ENCODE measurements at places on chromosomes 13 and 19.

DNA sequence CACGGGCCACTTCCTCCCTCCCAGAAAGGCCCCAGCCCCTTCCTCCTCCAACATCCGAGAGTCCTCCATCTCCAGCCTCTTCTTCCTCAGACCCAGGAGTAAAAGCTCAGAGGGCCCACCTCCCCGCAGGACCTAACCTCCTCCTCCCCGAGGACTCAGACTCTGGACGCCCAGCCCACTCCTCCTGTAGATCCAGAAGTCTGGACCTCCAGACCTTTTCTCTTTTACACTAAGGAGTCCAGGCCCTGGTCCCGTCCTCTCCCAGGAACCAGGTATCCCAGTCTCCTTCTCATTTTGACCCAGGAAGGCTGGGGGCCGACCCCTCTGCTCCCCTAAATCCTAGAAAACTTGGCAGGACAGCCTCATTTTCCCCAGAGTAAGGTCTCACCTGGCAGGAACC, 1.9 kb upstream of the KLK8 start:
- DNase-seq: no peak

- no peak for DNase-seq
Observed at GRCh38 chr19:15378534-15379082, 979 bp downstream of the AKAP8 start.

GRCh38 chr13:42211704-42212464, 60.1 kb upstream of the AKAP11 start:
- no peak for DNase-seq

GRCh38 chr19:12629215-12629614, 18.5 kb downstream of the ZNF791 start:
- no peak for DNase-seq

DNA sequence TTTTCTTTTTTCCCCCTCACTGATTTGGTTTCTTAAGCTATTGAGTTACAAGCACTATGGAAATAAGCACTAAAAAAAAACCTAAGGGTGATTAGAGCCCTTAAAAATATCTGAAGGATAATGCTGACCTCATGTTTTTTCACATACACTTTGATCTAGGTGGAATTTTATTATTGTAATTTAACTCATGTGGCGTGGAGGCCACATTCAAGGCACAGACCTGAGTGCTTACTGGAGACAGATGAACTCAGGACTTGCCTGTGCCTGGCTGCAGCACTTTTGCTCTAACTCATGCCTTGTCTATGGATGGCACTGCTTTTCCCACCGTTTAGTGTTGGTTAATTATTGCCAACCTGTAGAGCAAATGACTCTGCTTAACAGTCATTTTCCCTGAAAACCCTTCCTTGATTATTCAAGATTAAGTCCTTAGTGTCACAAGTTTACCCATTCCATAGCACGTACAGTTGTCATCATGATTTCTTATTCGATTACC, 541.4 kb downstream of the GPC6 start:
- DNase-seq: no peak

DNA sequence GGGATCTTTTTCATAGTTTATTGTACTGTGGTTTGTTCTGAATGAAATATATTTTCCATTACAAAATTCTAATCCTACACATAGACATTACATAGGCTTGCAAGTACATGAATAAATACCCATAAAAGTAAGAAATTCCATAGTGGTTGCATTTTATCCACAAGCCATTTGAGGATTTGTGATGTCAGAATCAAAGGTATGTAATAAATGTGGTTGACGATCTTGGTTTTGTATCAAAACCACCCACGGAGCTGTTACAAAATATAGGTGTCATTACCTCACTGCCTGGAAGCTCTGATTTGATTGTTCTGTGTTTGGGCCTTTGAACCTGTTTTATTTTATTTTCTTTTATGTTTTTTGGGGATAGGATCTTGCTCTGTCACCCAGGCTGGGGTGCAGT, 125.1 kb downstream of the NALCN start:
- no peak for DNase-seq

DNA sequence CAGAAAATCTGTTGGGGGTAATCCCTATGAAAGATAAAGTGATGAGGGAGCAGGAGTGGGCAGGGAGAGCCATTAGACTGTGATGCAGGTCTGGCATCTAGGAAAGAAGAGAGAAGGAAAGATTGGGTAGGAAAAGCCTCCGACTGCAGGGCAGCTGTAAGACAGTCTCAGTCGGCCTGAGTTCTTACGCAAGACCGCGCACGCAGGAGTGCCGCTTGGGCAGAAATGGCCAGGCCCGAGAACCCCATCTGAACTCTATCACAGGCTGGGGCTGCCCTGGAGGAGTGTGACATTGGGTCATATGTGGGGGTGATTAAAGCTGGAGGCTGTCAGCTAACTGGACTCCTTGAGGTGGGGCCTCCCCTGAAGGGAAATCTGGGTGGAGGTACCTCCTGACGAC, 13.9 kb upstream of the FBXL3 start:
- DNase-seq: no peak

- DNase-seq: no peak
Observed at GRCh38 chr13:98892077-98892476, 85.8 kb downstream of the DOCK9 start.

DNA sequence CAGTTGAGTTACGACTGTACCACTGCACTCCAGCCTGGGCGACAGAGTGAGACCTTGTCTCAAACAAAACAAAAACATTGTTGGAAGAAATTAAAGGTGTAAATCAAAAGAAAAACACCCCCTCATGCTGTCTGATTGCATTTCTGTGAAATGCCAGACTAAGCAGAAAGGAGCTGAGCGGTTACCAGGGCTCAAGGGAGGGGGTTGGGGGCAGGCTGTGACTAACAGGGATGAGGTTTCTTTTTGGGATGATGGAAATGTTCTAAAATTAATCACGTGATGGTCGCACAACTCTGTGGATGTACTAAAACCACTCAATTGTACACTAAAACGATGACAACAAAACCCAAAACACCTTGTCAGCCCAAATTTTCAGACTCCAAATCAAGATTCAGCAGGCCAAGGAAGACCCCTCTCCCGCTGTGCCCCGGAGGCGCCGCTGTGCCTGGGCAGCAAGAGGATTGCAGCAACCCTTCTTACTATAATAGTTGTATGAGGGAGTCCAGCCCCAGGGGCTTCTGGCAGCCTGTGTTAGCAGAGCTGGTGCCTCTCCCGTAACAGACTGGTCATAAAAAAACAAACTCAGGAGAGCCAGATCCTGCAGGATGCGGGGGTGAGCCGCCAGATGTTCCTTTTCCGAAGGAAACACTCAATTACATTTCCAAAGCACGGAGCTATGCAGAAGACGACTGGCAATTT, 20.9 kb downstream of the CAPS start:
- DNase-seq: no peak

DNA sequence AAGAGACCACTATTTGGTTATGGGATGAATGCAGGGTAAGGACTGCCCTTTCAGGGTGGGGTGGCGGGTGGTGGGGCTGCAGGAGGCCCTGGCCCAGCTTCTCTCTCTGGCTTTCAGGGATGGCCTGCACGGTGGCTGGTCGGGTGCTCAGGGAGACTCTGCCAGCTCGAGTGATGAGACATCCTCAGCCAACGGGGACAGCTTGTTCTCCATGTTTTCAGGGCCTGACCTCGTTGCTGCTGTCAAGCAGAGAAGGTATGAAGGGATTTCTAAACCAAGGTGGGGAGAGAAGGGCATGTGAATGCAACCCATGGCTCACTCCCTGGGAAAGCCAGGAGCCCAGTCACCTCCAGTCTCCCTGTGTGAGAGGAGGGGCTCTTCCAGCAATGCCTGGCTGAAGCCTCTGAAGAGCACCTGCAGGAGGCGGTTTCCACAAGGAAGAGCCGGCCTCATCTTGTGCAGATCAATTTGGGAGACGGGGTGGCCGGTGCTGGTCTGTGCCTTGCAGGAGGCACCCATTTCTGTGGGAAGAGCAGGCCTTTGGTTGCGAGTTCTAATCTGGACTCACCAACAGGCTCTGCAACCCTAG, 16.0 kb upstream of the GPI start:
- no peak for DNase-seq

DNA sequence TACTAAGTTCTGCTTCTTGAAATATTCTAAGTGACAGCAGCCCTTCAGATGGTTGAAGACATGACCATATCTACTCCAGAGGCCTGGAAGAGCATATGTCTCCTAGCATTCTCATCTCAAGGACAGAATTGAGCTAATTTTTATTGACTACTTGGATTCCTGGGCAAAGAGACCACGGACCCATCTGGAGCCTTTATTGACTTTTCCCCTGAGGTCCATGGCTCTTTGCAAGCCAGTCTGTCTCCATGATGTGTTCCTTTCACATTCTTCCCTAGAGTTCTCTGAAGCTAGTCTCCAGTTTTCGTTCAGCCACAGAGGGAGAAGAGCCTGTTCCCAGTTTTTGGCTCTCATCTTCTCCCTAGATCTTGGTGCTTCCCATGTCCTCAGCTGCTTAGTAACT, 202.7 kb downstream of the PCCA start:
- DNase-seq: no peak

DNA sequence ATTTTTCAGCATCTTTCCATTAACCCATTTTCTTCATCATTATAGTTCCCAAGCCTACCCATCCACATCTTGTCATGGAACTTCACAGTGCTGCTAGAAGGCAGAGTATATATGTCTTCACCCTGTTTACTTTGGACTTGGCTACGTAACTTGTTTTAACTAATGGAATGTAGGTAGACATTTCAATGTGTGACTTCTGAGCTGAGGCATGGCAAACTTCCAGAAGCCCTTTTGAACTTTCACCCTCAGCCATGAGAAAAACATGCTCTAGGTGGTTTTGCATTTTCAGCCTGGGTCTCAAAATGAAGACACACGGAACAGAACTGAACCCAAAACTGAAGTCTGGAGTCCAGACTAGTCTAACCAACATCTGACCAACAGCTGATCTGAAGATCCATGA, 3.2 kb downstream of the TEX30 start:
- no peak for DNase-seq

- no peak for DNase-seq
Observed at GRCh38 chr13:50928102-50928501, 18.5 kb downstream of the RNASEH2B start.

DNA sequence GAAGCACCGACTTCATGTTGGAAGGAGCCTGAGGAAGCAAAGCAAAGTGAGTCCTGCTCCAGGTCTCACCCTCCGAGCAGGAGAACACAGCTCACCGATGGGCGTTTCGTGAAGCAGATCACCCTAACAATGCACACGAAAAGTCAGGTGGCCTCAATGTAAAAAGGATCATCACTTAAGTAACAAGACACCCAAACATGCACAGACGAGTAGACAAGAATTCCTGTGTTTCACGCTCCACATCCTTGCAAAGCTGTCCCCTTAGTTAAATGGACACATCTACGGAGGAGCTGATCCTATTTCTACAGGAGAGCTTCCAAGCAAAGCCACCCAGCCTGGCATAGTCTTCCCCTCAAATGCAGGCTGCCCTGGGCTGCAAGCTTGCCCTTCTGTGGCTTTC, 66.2 kb downstream of the SLC15A1 start:
- DNase-seq: no peak

DNA sequence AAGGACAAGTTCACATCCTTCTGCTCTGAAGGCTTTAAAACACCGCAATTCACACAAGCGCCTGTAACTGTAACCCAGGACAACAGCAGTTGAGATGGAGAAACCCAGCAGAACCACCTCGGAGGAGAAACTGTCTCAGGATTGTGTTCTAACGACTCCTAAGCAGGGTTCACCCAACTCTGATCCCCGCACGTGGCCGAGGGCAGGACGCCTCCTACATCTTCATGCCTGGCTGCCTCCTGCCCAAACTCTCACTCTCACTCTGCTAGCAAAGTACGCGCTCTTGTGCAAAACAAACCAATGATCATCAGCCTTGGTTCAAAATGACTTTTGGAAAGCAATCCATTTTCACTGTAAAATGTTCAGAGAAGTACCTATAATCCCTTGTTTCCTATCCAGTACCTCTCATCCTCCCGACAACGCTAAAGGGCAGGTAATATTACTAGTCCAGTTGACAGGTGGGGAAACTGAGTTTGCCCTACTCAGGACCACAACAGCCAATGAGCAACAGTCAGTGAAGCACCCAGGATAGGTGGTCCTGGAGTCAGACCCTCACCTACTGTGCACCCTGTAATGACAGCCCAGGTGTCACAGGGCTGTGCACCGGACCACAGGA, 25.6 kb downstream of the EPS15L1 start:
- no peak for DNase-seq

DNA sequence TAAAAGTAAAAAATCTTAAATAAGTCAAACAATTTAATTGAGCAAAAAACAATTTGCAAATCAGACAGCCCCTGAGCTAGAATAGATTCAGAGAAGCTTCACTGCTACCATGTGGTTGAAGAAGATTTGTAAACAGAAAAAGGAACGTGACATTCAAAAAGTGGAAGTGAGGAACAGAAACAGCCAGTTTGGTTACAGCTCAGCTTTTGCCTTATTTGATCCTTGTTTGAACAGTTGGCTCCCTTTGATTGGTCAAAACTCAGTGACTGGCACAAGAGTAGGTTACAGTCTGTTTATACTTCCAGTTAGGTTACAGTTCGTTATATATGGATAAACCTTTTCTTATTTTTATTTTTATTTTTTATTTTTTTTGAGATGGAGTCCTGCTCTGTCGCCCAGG, 5.8 kb downstream of the ZNF221 start:
- DNase-seq: no peak

- DNase-seq: no peak
Observed at GRCh38 chr13:94369972-94370436, 109.5 kb downstream of the DCT start.

- no peak for DNase-seq
Observed at GRCh38 chr13:71626421-71627117, 240.4 kb downstream of the DACH1 start.

DNA sequence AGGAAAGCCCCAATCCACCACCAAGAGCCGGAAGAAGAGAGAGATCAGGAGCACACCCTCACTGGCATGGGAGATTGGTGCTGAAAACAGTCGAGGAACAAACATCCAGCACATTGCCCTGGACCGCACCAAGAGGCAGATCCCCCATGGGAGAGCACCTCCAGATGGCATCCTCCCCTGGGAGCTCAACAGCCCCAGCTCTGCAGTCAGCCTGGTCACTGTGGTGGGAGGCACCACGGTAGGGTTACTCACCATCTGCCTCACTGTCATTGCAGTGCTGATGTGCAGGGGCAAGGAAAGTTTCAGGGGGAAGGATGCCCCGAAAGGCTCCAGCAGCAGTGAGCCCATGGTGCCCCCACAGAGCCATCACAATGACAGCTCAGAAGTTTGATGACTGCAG, 110.2 kb downstream of the STOML3 start:
- DNase-seq: no peak

DNA sequence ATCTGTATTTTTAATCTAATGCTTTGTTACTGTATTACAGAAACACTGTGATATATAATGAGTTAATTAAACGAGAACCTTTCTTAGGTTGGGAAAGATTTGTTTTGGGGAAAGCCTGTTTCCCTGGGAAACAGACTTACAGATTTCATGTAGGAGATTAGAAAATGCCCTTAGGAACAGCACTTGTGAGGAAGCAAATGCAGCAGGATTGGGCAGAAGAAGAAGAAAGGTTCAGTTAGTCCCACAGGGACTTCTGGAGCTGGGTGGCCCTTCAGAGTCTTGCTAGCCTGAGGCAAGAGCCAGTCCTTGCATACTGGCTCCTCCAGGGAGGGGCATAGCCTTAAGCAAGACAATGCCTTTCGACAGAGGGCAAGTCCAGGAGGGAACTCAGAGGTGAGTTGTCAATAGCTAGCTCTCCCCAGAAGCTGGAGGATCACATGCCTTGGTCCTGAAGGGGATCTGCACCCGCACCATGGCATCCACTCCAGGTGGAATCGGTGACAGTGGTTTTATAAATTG, 36.8 kb downstream of the N4BP2L1 start:
- no peak for DNase-seq
